ENCODE measurements at places on chromosomes 2 and 18.

- no peak for DNase-seq
Observed at GRCh38 chr2:132937629-132938028, 267.6 kb upstream of the LYPD1 start.

DNA sequence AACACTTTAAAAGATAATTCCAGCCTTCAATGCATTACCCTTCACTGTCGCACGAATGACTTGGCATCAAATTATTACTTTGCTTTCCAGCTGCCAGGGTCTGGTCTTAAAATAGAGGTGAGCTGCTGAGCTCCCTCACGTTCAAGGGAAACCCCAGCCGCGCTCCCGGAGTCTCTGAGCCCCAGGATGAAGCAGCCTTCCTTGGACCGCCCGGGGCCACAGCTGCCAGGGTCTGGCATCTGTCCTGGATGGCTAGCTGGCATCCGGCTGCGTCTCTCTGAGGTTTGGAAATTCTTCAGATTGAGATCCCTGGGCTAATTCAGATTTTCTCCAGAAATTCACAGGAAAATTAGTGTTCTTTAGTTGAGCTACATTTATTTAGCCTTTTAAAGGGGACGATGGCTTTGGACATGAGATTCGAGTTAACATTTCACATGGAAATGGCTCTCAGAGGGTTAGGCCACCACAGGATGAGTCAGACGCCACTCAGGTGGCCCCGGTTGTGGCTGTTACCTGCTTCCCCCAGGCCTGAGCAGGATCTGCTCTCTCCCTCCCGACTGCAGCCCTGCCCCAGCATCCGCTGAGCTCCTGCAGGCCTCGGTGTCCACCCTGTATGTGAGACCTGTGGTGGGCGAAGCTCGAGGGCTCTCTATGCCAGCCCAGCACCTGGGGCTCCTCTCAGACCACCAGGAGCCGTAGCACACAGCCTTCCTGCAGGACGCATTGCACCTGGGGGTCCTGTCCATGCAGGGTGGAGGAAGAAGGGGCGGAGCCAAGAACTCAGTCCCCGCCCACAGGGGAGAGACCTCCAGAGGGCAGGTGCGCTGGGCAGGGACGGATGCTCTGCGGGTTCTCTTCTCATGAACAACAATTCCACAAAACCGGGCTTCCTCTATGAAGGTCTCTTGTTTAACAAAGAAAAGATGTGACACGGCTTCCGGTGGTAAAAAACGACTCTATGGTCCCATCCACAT is 255.5 kb downstream of the TWIST2 start:
- no peak for DNase-seq

GRCh38 chr2:84603911-84604310 is 87.6 kb downstream of the DNAH6 start:
- no peak for DNase-seq

DNA sequence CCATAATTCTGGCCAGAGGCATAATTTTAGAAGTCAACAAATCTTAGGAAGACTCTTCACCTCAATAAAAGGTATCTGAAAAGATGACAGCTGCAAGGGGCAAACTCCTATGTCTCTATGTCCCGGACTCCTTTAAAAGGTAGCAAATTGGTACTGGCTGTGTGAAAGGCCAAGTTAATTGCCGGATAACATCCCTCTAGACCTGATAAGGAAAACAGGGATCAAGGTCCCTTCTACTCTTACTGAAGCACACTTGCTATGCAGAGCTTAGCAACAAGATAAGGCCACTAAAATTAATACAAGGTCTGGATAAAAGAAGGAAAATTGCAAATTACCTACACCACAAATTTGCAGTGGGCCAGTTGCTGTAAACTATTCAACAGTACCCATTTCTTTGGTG is 141.0 kb upstream of the EPC2 start:
- DNase-seq: no peak

DNA sequence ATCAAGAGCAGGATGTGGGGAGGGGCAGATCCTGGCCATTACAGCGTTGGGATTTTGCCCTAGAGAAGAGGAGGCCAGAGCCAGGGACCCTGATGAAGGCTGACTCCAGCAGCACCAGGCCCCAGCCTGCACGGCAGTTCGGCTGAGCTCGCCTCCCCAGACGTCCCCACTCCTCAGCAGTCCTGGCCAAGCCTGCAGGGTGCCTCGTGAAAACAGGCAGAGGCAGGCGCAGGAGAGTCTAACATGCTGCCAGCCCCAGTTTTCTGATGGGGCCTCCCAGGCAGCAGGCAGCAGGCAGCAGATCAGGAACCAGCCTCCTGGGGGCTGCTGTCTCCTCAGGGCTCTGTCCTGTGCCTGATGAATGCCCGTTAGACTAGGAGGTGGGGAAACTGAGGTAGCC is 19.7 kb upstream of the GLI2 start:
- DNase-seq: no peak

- no peak for DNase-seq
Observed at GRCh38 chr2:47195148-47195547, 40.0 kb upstream of the STPG4 start.

Measured in activated CD4-positive, alpha-beta T cell treated with anti-CD3 and anti-CD28 coated beads for 4 hours (primary cell).